ENCODE measurements at places on chromosomes 6 and 20.

DNA sequence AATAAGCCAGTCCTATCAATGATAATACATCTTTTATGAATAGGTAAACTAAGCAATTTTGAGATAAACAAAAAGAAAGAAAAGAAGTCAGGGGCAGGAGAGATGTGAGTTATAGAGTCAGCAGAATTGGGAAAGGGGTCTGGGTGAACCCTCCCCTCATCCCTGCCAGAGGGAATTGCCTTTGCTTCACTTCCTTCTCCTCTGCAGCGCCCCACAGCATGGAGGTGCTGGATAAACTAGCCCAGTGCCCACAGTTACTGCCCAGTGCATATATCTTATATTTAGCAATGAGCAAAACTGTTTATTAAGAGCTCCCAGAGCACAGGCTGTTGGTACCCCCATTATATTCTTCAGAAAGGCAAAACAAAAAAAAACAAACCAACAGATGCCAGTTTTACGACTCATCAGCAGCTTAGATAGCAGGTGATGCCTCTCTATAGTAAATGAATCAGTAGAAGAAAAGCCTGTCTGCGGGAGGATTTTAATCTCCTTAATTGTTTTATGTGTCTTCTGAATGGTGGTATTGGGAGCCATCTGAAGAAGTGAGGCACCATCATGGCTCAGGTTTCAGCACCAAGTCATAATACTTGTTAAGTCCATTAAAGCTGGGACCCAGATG lies 419.2 kb downstream of the EPM2A start:
- no peak for DNase-seq

DNA sequence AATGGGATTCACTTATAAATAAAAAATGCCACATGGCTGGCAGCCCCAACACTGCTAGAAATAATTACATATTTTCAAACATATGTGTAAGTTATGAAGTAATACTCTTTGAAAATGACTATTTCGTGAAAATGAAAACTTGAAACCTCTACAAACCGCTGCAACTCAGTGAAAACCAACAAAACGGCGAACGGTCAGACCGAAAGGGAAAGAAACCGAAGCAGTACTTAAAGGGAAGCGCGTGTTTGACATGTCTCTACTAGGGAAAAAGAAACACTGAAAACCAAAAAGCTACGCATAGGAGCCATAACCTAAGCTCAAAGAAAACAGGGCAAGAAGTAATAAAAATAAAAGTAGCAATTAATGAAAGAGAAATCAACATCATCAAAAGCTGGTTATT lies 121.0 kb upstream of the GGTLC1 start:
- DNase-seq = no peak

DNA sequence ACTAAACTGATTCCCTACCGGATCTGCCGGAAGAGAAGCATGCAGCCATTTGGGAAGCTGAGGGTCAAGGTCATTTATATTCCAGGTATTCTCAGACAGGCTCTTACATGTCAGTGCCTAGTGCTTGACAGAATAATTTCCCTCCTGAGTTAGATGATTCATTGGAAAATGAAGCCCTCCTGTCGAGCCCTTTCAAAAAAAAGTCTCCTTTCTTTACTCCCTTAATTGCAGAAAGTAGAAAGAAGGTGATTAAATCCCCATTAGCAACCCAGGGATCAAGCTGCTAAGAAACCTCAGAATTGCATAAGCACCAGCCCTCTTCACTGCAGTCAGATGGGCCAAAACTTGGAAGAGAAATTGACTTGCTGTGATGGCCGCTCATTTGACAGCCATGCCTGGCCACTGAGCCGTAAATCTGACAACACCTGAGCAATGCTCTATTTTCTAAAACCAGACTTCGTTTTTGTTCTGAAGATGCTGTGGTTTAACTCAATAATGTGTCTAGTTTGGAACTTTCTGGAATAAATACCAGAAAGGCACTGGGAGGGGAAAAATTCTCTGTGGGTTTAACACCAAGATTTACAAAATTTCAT lies 61.0 kb upstream of the ARMH2 start:
- no peak for DNase-seq

DNA sequence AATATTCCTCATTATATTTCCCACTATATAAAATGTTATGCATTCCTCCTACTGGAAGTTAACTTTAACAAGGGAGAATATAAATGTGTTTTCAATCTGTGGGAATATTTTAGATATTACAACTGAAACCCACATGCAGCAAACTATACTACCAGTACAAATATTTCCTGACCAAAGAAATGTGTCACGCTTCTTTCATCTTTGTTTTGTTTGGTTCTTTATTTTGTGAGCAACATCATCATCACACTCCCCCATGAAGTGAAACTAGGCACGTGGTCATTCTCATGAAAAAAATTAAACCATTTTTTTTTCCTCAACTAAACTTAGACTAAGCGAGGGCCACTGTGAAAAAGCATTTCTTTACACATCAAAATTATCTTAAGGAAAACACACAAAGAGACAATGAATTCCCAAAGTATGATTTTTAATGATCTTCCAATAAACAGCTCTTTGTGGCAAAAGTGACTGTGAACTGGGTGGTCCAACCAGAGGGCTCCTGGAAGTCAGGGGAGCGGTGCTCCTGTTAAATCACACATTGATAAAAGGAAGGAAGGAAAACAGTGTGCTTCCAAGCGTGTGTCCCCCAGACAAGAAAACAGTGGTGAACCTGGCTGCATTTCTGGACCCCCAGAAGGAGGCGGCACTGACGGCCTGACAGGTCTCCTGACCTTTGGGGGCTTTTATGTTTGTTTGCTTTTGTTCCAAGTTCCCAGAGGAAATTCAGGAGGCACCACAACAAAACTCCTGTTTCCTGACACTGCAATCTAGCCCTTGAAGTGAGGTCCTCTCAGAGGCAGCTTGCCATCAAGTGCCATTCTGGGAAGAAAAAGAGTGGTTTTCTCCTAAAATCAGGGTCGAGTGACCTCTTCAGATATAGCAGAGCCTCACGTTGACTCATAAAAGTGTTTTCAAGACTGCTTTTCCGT lies 166.8 kb upstream of the FOXQ1 start:
- DNase-seq = no peak

DNA sequence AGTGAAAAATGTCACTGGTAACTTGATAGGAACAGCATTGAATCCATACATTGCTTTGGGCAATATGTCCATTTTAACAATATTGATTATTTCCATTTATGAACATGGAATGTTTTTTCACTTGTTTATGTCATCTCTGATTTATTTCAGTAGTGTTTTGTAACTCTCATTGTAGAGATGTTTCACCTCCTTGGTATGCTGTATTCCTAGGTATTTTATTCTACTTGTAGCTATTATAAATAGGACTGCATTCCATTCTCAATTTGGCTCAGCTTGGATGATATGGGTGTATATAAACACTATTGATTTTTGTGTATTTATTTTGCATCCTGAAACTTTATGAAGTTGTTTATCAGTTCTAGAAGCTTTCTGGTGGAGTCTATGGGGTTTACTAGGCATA lies 730.3 kb downstream of the DOK5 start:
- no peak for DNase-seq

DNA sequence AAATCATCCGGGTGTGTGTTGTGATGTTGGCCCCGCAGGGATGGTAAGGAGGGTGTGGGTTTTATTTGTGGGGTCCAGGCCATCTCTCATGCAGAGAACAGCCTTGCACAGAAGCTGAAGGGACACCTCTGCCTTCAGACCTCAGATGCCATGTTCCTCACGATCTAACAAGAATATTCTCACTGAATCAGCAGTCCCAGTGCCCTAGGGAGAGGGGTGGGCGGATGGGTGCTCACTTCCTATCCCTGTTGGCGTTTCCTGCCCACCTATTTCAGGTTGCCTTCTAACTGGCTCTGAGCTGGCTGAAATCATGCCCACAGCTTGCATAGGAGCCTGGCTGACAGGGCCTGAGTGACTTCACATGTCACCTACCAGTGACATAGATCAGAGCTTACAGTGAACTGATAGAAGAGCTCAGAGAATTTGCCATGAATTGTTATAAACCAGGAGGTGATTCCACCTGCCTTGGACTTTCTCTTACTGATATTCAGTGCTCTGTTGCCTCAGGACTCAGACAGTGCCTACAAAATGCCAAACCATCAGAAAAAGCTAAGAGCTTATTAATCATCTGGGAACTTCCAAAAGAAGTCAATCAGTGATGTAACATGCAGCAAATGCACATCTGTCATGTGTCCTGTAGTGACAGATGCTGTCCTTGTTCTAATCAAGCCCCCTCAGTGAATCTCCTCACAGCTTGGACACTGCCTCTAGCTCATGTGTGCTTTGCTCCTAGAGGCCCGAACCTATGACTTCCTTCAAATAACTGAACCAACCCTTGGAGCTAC lies 285.8 kb upstream of the PRND start:
- DNase-seq = no peak

- DNase-seq = no peak
These were observed 266.7 kb downstream of the CDH26 start for GRCh38 chr20:60224914-60225313.

DNA sequence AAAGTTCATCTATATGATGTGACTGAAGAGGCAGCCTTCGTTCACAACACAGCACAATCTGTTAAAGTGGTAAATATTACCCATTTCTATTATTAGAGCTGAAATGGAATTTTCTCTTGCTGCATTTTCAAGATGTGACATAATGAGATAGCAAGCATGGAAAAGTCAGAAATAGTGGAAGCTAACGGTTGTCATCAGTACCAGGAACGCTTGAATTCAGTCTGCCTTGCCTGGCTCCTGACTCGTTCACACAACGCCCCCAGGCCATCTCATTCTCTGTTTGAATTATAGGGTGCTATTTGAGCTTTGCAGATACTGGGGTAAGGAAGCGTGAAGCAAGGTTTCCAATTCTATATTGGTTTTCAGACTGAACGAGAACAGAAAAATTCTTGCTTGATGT lies 116.5 kb upstream of the MAP3K7 start:
- no peak for DNase-seq

DNA sequence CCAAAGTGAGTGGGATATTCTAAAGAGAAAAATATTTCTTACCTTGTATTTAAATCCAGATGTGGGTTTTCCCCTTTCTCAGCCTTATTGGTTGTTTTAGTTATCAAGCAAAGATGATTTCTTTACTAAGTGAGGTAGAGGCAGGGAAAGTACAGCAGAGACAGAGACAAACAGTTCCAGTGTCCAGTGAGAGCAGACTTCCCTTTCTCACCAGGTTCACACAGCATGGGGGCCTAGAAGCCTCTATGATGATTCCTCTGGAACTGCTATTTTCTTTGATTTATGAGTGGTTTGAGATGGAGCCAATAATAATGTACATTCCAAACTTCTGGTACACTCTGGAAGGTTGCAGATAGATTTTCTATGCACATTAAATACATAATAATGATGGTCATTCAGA lies 234.0 kb upstream of the MARCKS start:
- DNase-seq = no peak

DNA sequence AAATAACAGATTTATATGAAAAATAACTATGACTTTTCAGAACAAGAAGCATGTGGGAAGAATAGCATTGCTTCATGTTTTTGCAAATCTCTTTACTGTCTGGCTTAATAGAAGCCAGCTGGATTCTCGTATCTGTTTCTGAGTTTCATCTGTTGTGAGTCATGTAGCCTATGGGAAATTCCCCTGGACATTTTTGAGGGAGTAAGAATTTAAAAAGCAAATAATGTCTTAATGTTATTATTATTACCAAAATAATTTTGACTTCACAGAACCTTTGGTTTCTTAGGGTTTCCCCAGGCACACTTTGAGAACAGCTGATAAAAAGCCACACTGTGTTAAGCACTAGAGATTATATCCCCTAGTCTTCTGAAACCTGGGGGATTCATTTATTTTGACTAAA lies 75.8 kb downstream of the SYCP2L start:
- DNase-seq = no peak

- no peak for DNase-seq
These were observed 19.1 kb downstream of the PTPRA start for GRCh38 chr20:2892376-2892775.

- DNase-seq = no peak
These were observed 52.9 kb downstream of the NFATC2 start for GRCh38 chr20:51489611-51490010.

DNA sequence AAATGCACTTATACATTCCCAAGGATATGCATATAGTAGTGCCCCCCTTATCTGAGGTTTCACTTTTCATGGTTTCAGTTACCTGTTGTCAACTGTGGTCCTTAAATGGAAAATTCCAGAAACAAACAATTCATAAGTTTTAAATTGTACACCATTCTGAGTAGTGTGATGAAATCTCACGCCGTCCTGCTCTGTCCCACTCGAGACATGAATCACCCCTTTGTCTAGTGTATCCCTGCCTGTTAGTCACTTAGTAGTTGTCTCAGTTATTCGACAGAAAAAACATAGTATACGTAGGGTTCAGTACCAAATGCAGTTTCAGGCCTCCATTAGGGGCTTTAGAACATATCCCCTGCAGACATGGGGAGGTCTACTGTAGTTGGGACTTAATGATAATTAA lies 57.0 kb downstream of the MAP1LC3A start:
- DNase-seq = no peak

- DNase-seq = no peak
These were observed 11.1 kb upstream of the SERINC1 start for GRCh38 chr6:122482750-122483080.

DNA sequence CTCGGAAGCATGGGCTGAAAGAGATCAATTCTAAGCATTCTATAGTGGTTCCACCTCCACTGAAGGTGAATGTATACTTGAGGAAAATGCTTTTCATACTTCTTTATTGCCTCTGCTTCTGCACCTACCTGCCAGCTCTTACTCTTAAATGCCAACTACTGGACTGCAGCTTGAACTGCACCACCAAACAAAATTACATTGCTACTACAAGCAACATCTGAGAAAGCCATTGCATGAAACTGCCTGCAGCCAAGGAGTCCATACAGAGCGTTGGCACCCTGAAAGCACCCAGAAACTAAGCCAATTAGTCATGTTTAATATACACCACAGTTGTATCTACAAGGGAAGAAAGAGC lies 440.9 kb downstream of the BTBD3 start:
- no peak for DNase-seq

- no peak for DNase-seq
These were observed 280.2 kb downstream of the CDKAL1 start for GRCh38 chr6:20814494-20814893.

- no peak for DNase-seq
These were observed 25.2 kb downstream of the TBX18 start for GRCh38 chr6:84738996-84739865.

- DNase-seq = no peak
These were observed 20.3 kb downstream of the MUCL3 start for GRCh38 chr6:30960907-30961673.

- no peak for DNase-seq
These were observed 5.9 kb downstream of the NKX2-4 start for GRCh38 chr20:21391185-21391971.

- DNase-seq = no peak
These were observed 90.0 kb upstream of the CEP162 start for GRCh38 chr6:84317463-84317862.

GRCh38 chr20:46129955-46130481 lies 11.9 kb downstream of the CD40 start:
- DNase-seq = no peak

DNA sequence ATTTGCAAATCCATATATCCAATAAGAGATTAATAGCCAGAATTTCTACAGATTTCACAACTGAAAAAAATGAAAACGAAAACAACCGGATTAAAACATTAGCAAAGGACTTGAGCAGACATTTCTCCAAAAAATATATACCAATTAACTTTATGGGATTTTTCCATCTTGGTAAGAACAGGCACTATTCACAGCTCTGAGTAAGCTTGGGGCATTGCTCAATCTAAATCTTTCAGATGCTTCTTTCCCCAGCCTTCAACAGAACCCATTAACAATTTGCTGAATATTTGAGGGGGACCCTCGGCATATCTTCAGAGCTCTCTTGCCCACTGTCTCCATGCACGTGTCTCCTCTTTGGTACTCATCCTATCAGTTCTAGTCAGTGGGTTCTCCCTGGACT lies 111.7 kb upstream of the CD93 start:
- no peak for DNase-seq

GRCh38 chr6:11266926-11267325 lies 34.5 kb upstream of the NEDD9 start:
- no peak for DNase-seq
